ENCODE measurements at places on chromosomes 6 and 20. TPM values are rescaled to one million over a fixed set of nuclear protein-coding genes. Genes with fewer than 3 reads are reported as not detected.
A peak's percentile ranks its signal among the peaks of the same experiment; 100 is the strongest.

- DNase-seq, result peak; percentile 5
These were observed 8.9 kb downstream of the FITM2 start for GRCh38 chr20:44302026-44302669.

GRCh38 chr20:33532753-33533459 lies 43.0 kb downstream of the CBFA2T2 start:
- peak; percentile 48 for DNase-seq

DNA sequence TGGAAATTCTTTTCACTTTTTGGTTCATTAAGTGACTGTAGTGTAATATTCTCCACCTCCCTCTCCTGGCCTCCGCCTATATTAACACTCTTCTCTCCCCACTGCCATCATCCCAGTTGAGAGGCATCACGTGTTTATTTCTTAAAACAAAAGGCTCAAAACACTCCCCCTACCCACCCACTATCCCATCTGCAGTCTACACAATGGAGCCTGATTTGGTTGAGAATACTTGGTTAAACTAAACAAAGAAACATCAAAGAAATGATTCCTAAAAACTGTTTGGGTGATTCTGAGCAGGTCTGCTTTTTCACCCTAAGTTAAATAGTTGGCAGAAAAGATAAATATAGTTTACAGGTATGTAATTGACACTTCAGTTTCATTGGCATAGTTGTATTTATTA lies 5.9 kb downstream of the TFAP2B start:
- no peak for DNase-seq

- no peak for DNase-seq
These were observed 174.5 kb upstream of the AFDN start for GRCh38 chr6:167652042-167652700.

GRCh38 chr6:136446579-136447187 lies 103.5 kb downstream of the MAP7 start:
- no peak for DNase-seq

- no peak for DNase-seq
These were observed 11.5 kb downstream of the PRDM1 start for GRCh38 chr6:106097411-106098231.

GRCh38 chr20:57656821-57657534 lies 36.8 kb upstream of the ZBP1 start:
- no peak for DNase-seq

- no peak for DNase-seq
These were observed 808 bp downstream of the SDC4 start for GRCh38 chr20:45347297-45347935.

DNA sequence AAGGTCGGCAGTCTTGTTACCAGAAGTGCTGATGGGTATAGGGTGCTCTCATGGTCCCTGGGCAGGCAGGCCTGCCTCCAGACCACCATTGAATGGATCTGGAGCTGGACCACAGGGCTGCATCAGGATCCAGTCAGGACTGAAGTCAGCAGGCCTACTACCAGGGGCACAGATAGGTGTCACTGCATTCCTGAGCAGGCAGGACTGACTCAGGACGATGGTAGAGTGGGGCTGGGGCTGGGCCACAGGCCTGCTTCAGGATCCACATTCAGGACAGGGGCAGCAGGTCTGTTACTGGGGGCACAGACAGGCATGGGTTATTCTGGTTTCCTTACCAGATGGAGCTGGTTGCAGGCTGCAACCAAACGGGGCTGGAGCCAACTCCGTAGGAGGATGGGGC lies 51.4 kb upstream of the MAP3K4 start:
- DNase-seq, result no peak

GRCh38 chr6:38739532-38739931 lies 24.4 kb downstream of the DNAH8 start:
- DNase-seq, result no peak

- DNase-seq, result no peak
These were observed 40.4 kb downstream of the DNAAF9 start for GRCh38 chr20:3367089-3367488.

GRCh38 chr20:22207280-22207679 lies 377.1 kb downstream of the FOXA2 start:
- no peak for DNase-seq

DNA sequence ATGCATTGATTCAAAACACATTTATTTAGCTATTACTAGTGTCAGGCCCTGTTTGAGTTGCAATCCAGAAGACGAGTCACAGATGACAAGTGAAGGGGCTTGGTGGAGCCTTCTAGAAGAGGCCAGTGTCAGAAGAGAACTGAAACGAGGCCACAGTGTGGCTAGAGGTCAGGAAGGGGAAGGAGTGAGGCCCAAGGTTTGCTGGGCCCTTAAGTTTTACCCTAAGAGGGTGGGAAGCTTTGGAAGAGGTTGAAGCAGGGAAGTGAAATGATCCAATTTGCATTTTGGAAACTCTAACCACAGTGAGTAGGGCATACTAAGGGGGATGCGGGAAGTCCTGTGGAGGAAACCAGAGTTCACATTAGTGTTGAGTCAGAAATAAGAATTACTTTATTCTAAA lies 25.0 kb downstream of the TTK start:
- DNase-seq, result no peak

DNA sequence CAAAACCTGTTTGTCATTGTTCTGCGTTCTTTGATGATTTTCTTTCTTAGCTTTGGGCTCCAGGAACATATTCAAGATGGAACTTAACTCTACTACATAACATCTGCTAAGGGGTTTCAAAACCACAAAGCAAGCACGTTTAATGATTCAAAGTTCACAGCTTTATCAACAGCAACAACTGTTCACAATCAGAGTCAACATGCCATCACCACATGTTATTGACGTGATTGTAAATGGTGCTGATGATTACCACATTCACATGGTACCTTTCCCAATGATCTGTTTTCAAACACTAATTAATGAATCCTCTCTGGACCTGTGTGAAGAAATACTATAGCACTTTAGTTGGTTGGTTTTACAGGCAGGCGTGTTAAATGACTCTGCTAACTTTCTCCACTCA lies 180.6 kb upstream of the CEP162 start:
- DNase-seq, result no peak

DNA sequence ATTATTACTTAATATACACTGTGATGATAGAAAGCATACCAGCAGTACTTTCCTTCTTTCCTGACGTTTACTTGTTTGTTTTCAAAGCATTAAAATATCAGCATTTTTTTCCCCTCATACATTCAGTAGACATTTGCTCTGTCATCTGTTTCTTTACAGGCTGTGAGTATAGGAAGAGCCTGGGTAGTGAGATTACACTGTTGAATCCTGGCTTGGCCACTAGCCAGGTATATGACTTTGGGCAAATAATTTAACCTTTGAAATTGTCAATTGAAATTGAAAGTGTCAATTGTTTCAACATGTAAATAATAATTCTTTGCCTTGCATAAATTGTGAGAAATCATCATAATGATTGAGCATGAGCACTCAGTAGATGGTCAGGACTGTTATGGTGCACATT lies 336.2 kb downstream of the CDKAL1 start:
- no peak for DNase-seq

GRCh38 chr6:162467679-162468078 lies 259.9 kb downstream of the PRKN start:
- DNase-seq, result no peak

- DNase-seq, result no peak
These were observed 118.1 kb downstream of the MYB start for GRCh38 chr6:135299256-135299655.

DNA sequence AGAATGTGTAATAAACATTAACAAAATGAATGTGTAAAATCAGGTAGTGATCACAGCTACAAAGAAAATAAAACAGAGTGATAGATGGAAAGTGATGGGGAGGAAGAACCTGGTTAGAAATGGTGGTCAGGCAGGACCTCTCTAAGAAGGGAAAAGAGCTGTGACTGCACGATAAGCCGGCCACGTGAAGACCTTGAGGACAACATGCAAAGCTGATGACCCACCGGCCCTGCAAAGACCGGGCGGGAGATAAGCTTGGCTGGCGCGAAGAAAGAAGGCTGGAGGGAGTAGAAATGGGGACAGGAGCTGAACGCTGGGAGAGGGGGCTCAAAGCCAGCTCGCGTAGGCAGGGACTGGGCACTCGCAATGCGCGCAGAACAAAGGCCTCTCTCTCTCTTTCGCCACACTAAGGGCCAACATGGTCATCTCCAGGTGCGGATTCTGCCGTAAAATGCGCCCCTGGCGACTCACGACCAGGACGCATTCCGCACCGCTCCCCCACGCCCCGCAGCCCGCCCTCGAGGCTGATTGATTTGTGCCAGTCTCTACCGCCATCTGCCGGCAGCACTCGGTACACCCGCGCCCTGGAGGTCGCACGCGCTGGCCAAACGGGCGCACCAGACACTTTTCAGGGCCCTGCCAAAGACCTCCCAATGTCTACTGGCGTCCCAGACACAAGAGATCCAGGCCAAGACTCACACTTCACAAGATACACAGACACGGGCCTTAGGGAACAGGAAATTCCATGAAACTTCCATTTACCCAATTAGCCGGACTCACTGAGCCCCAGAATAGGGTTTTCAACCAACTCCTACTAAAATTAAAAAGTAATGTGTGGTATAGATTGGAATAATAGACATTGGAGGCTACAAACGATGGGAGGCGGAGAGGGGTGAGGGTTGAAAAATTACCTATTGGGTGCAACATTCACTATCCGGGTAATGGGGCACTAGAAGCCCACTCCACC lies 9.4 kb downstream of the DEFB132 start:
- DNase-seq, result no peak

DNA sequence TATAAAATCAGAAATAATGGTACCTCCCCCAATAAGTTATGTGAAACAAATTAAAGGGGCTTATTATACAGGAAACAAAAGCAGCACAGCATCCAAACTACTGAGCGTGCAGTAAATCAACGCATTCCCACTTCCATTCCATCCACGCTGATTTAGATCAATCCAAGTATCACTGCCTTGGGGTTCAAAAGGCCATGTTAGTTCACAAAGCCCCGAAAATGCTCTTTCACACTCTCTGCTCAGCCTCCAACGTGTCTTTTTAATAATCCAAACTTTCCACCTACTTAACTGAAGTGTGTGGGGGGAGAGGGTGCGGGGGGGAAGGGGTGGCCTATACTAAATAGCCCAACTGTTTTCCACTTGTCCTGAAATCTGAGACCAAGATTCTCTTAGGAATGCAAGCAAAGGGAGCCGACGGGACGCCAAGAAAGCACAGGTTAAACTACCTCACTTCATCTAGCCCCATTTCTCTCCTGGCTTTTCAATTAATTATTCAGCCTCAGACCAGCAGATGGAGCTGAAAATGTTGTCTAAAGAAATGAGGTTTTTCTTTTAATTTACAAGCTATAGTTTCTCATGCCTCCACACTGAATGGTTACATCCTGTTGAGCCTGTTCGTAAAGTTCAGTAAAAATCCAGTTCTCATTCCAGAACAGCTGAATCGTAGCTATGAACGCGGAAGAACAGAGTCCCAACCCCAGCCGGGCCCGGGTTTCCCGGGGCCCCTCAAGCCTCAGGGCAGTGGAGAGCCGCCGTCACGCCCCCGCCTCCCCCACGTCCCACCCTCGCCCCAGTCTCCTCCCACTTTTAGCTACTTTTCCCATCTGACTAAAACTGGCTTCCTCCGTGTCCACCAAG lies 1.0 kb upstream of the NXT1 start:
- DNase-seq, result peak; percentile 82

- no peak for DNase-seq
These were observed 128.5 kb upstream of the CHD6 start for GRCh38 chr20:41746635-41747034.

DNA sequence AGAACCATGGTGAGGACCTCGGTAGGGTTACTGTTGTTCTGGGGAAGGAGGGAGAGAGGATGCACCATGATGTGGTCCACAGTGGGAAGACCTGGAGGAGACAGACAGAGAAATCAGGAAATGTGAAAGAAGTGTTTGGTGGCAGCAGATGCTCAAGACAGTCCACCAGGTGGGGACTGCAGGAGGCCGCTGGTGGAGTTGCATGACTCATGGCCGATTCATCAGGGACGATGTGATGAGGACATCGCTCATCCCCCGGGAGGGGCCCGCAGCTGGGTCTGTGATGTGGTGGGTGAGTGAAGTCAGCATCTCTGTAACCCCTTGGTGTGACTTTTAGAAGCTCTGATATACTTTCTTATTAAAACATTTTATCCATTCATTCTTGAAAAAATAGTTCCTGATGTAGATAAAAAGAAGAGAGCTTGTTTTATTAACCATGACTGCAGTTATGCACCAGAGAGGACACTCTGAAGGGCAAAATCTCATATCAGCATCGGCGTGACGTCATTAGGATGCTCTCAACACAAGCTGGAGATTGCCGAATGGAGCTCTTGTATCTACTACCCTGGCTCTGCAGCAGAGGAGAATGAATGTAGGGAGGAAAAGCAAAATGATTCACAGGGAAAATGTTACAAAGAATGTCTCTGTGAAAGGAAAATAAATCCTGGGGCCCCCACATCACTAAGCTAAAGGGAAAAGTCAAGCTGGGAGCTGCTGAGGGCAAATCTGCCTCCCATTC lies 71.2 kb downstream of the RAMACL start:
- DNase-seq, result no peak

- DNase-seq, result no peak
These were observed 5.4 kb downstream of the NPBWR2 start for GRCh38 chr20:64101731-64102621.

DNA sequence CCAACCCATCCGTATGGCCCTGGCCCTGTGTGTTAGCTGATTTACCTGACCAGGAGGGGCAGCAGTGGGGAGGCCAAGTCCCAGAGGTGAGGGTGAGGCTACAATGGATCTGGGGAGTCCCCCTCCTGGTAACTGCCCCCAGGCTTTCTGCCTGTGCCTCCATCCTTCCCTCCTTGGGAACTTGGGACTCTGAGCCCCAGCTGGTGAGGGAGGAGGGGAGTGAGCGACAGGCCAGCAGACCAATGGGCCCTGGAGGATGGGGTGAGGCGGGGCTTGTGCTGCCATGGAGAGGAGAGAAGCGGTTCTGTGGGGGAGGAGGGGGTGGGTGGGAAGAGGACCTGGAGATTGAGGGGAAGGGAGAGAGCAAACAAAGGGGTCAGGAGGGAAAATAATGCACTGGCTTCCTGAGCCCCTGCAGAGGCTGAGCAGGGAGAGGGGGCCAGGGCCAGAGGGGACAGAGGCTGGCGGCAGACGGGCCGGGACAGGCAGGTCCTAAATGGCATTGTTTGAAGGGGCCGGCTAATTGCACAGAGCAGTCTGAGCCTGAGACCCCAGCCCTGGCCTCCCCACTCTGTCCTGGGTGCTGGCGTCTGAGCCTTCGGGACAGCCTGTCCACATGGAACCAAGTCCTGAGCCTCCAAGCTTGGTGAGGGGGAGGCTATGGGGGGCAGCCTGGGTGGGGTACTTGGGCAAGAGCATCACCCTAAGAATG lies 17.5 kb downstream of the DNMT3B start:
- no peak for DNase-seq

Gene FGD2
- total RNA-seq, result 12.8 TPM

Gene PHF20
- 32.5 TPM for total RNA-seq

Gene CRISP3
- total RNA-seq, result 31.8 TPM

Gene MDFI
- 32.6 TPM for total RNA-seq

Gene PXMP4
- 12.2 TPM for total RNA-seq

Gene EBF4
- total RNA-seq, result 9.3 TPM

Gene TRIM40
- total RNA-seq, result not detected

Gene PGC
- total RNA-seq, result not detected

Gene GNRH2
- total RNA-seq, result not detected

Gene RNGTT
- 35.0 TPM for total RNA-seq

Gene HMGCLL1
- 14.6 TPM for total RNA-seq

Gene SIRPD
- not detected for total RNA-seq

Gene TMEM244
- not detected for total RNA-seq

Gene C6orf58
- total RNA-seq, result not detected

Gene BTBD3
- 189 TPM for total RNA-seq

Gene DEFB121
- not detected for total RNA-seq

Gene DYNLT2
- total RNA-seq, result 2.4 TPM

Gene CEP162
- 29.0 TPM for total RNA-seq

Gene CLPSL1
- total RNA-seq, result not detected

Gene NANP
- total RNA-seq, result 8.9 TPM
